MV-4-11 (cell line): ENCODE measurements at places on chromosomes 12 and 14.

DNA sequence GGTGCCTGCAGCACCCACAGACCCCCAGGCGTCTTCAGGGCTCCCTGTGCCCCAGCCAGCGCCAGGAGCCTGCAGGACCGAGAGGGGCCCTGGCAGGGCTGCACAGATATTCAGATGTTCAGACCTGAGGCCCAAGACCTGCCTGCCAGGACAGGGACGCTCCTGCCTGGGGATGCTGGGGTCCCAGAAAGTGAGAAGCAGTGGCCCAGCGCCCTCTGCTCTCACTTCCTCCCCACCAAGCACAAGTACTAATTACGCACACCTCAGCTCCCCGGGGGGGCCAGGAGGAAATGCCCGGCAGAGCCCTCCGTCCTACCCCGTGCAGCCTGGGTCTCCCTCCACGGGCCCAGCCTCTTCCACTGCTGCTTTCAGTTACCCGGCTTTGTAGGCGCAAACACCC is 28.8 kb upstream of the INF2 start:
- peak; percentile 65 for DNase-seq

DNA sequence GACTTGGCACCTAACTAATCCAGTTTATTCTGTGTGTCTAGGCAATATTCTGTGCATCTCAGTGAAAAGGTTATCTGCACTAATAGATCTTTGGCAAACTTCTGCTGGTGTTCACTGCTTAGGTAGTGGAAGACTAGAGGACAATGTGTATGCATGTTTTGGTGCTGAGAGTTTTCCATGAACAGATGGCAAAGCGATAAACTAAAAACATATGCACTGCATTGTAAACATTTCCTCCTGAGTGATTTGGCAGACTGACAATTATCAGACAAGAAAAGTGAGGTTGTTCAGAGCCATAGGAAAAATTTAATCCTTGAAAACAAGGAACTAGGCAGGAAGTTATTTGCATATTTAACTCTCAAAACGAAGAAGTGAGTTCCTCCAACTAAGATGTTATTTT is 400.4 kb downstream of the ATP23 start:
- no peak for DNase-seq

GRCh38 chr12:77070800-77071449 is 5.6 kb upstream of the E2F7 start:
- no peak for DNase-seq

DNA sequence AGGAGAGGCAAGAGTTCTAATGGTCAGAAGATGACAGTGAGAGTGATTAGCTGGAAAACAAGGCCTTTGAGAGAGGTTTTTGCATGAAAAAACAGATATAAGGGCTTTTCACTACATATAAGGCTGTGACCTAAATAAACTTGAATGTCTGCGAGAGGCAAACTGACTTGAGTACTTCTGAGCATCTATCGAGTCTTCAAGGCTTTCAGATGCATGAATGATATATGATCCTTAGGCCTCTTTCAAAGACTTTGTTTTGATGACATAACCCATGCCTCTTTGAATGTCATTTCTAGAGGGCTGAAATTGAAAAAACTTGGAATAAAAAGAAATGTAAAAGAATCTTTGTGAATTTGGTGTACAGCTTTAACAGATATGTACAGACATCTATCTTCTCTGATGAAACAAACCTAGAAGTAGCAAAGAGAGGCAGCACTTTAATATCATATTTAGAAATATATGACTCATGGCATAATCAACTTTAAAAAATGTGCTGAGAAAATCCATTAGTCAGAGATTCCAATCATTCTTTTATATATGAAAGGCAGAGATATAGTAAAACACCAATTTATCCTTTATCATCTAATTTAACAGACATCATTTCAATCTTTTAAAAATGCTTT is 72.6 kb downstream of the PPM1H start:
- DNase-seq = no peak

- DNase-seq = peak; percentile 22
Observed at GRCh38 chr12:8852119-8852518, 29.7 kb downstream of the A2ML1 start.

GRCh38 chr14:88551980-88552431 is 2.8 kb downstream of the PTPN21 start:
- no peak for DNase-seq

DNA sequence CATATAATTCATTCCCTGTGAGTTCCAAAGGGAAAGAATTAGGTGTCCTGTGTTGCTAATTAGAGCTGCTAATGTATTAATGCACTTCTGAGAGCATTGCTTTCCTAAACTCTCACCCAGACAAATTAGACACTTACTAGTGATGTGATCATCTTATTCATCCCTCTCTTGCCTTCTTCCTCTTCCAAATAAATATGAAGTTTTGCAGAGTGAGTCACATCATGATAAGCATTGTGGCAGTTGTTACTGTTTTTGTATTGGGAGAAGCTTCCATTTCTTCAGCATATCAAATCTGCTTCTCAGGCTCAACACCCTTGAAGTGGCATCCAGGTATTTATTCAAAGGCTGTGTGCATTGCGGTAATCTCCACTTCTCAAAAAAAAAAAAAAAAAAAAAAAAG is 37.3 kb upstream of the E2F7 start:
- DNase-seq = no peak

- no peak for DNase-seq
Observed at GRCh38 chr12:99370421-99371138, 277.0 kb upstream of the GARIN6 start.

GRCh38 chr14:51852541-51852940 is 7.9 kb upstream of the GNG2 start:
- no peak for DNase-seq

DNA sequence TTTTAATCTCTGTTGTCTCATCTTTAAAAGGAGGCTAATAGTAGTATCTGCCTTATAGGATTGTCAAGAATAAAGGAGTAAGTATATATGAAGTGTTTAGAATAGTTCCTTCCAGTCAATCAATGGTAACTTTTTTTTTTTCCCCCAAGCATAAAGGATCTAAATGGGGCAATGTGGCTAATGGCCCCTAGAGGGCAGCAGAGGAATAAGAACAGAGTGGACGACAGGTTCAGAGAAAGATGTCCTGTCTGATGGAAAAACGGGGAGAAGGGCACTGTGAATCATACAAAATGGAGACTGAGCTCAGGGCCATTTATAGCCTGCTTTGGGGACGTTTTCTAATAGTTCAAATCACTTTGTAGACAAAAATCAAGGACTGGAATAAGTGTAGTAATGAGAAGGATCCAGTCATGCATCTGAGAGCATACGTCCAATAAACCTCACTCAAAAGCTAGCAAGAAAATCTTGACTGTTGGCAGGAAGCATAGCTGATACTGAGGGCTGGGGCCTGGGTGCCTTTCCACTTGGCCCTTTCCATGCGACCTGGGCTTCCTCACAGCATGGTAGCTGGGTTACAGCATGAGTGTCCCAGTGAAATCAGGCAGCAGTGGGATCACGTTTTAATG is 51.3 kb downstream of the IFNG-AS1 start:
- peak; percentile 55 for DNase-seq

GRCh38 chr12:66744956-66745383 is 66.1 kb upstream of the GRIP1 start:
- no peak for DNase-seq

DNA sequence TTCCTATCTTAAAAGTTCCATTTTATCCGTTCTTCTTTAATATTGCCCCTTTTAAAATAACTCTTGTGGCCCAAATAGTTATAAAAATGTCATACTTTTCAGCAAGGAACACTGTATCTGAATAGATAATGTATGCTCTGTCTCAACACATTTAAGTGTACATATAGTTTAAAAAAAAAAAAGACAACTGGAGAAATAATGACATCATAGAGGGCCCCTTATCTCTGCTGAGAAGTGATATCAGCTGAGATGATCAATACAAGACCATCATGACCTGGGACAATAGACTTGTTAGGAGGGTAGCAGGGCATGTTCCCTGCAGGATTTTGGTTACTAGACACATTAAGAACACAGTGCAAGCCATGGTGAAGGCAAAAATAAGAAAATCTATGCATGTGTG is 77.5 kb downstream of the PEBP1 start:
- no peak for DNase-seq
